ENCODE measurements at places on chromosomes 16 and 17.

- peak; percentile 90 for ATAC-seq
These were observed 5.9 kb upstream of the DNAH17 start for GRCh38 chr17:78583091-78583490.

- ATAC-seq: no peak
These were observed 180.6 kb downstream of the FOXL1 start for GRCh38 chr16:86758932-86759331.

DNA sequence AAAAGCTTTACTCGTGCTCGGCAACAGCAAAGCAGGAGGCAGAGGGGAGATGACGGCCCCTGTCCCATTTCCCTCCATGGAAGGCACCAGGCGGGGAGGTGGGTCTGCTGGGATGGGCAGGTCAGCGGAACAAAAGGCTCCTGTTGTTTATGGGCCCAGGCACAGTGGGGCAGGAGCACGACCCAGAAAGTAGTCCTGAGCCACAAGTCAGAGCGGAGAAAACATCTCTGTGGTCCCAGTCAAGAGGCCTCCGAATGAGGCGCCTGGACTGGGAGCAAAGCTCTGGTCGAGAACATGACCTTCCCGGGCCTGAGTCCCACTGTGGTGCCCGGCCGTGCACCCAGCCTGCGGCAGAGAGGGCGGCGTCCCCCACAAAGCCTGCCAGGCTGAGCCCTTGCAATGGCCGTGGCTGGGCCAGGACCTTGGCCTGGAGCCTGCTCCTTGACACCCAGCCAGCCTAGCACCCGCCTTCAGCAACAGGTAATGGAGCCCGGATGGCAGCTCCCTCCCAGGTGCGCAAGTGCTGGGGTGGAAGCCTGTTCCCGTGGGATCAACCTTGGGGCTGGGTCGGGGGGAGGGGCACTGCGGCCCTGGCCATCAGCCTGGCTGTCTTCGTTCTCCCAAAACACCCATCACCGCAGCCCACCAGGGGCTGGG lies 3.6 kb downstream of the RFNG start:
- no peak for ATAC-seq

DNA sequence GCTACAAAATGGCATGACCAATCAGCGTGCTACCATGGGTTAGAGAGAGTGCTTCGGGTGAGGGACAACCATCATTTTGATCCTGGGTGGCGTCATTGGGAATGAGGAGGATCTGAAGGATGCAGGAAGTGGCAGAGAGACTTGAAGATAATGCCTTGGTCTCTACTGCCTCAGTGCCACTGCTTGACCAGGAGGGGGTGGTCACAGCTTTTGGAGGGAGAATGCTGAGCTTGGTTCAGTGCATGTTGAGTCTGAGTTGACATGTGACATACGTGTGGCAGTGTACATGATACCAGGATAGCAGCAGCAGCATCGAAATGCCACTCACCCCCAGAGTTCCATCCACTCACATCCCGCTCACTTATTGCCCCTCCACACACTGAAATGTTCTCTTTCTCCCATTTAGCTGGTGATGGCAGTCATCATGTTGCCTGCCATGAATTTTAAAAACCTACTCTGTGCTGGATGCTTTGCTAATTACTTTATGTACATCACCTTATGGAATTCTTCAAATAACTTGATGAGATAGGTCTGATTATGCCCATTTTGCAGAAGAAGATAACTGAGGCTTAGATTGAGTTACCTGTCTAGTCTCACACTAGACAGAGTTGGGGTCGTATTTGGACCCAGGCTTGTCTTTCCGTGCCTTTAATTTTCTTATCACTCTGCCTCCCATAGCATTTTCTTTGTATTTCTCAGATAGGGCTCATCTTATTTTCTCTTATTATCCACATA lies 36.7 kb downstream of the ARSG start:
- ATAC-seq: no peak

DNA sequence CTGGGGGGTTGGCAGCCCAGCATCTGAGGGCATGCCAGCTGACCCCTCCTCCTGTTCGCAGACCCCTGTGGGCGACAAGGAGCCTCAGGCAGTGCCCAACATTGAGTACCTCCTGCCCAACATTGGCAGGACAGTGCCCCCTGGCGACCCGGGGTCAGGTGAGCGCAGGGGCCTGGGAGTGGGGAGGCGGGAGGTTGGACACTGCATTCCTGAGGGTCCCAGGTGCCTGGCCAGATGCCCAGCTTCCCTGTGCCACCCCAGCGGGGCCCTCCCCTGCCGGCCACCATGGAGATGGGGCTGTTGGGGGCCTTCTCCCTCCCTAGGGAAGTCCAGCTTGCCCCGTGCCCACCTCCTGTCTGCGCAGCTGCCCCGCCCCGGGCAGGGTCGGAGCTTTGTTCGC lies 70.1 kb downstream of the ARHGAP23 start:
- ATAC-seq: no peak
